ENCODE measurements at places on chromosomes 7 and 10.

DNA sequence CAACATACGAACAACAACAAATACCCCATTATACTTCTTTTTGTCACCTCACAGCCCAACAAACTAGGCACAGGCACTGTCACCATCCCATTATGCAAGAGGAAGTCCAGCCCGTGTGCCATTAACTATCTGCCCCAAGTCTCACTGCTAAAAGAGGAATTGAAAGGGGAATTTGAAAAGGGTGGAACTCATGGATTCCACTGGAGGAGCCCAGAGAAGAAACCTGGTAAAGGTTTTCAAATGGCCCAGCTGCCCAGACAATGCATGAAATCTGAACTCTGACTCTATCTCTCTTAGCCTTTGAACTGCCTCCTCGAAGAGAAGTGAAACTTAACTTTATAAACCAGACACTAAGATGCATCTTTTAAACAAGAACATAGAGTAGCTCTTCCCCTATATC, 130.0 kb downstream of the PLXNA4 start:
- no peak for DNase-seq

- DNase-seq = no peak
Observed at GRCh38 chr7:29516491-29516890, 47.1 kb upstream of the PRR15 start.

- peak; percentile 48 for DNase-seq
Observed at GRCh38 chr10:114703377-114704107, 45.5 kb upstream of the ABLIM1 start.

DNA sequence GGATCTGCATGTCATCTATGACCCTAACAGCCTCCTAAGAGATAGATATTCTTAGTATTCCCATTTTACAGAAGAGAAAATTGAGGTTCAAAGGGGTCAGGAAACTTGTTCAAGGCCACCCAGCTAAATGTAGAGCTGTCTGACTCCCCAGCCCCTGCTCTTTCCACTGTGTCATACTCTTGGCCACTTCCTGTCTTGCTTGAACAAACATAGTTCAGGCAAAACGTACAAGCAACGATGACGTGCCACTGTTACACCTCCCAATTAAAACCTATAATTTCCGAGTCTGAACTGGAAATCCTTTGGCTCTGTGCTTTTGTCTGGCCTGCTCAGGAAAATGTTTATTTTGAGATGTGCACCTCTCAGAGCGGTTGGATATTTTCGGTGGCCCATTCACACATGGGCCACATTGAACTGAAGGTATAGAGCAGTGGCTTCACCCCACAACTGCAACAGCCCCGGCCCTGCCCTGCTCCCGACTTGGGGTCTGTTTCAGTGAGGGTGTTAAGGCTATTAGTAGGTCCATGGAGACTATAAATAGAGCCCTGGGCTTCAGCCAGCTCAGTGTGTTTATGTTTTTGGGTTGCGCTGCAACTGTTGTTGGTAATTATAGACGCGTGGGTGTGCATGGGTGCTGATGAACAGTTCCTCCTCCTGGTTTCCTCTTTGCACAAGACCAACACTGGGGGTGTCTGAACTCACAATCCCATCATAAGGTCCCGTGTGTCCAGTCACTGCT, 172.3 kb upstream of the ADO start:
- DNase-seq = no peak

DNA sequence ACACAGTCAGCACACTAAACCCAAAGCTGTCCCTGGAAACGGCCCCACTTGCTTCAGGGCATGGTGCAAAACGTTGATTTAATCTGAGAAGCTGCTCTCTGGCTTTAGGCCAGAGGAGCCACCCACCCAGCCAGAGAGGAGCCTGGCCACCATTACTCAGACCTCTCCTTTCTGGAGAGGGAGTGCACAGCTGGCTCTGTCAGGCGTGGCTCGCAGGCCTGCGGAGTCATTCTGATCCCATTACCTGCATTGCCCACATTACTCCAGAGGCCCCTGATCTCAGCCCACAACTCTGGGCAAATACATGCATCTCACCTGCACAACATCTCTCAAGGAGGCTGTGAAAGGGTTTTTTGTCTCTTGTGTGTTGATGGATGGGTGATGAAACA, 370.0 kb upstream of the IGFBP3 start:
- DNase-seq = peak; percentile 61

GRCh38 chr10:15539262-15539661, 168.2 kb upstream of the FAM171A1 start:
- no peak for DNase-seq

GRCh38 chr7:27605689-27606269, 56.9 kb downstream of the HIBADH start:
- DNase-seq = peak; percentile 23

DNA sequence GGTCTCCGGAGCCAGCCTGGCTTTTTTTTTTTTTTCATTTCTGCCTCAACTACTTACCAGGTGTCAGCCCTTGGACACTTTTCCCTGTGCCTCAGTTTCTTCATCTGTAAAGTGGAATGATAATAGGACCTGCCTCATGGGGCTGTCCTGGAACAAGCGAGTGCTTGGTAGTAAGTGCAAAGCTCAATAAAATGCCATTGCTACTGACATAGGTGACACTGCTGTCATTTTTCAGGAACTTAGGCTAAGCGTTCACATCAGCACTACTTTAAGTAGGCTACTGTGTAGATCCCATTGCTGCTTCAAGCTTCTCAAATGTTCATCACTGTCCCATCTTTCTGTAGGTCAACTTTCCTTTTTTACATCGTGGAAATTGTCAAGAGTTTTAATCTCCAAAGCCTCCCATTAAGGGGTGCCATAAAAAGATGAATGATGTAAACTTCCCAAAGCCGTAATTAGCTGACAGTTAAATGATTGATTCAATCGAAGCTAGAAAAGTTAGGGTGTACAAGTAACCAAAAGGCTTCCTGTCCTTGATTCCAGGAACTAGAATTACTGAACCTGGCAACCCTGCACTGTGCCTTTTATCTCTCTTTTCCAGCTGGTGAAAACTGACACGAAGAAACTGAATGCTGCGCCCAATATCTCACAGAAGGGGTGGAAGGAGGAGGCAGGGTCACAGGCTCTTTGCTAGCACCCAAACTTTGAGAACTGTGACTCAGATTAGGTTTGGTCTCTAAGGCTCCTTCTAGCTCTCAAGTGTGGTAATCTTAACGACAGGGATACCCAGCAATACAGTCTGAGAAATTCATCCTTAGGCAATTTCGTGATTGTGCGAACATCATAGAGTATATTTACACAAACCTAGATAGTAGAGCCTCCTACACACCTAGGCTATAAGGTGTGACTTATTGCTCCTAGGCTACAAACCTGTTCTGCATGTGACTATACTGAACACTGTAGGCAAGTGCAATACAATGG, 861 bp upstream of the USP6NL start:
- no peak for DNase-seq

DNA sequence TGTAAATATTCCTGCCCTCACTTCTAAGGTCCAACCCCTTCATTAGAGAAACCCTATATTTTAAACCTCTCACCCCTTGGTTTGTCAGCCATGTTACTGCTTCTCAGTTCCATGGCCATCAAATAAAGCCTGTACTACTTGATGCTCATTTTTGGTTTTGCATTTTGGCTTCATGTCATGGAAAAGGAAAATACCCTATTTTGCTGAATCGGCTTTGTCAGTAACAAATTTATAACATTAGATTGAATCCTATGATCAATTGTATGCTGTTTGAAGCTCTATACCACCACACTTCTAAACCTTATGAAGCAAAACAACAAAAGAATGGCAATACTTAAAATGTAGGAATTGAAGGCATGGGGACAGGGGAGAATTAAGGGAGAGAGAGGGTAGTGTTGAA, 333.1 kb downstream of the ETV1 start:
- no peak for DNase-seq

DNA sequence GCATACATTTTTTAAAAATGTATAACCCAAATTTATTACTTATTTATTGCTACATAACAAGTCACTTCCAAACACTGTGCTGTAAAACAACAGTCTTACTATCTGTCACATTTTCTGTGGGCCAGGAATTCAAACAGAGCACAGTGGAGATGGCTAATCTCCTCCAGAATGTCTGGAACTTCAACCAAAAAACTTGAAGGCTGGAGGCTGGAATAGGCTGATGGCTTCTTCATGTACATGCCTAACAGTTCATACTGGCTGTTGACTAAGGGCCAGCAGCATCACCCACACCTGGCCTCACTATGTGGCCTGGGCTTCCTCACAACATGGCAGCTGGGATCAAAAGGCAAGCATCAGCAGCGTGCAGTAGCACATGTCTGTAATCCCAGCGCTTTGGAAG, 92.4 kb upstream of the KMT2E start:
- peak; percentile 37 for DNase-seq

- DNase-seq = no peak
Observed at GRCh38 chr7:78760620-78761355, 692.7 kb downstream of the MAGI2 start.

DNA sequence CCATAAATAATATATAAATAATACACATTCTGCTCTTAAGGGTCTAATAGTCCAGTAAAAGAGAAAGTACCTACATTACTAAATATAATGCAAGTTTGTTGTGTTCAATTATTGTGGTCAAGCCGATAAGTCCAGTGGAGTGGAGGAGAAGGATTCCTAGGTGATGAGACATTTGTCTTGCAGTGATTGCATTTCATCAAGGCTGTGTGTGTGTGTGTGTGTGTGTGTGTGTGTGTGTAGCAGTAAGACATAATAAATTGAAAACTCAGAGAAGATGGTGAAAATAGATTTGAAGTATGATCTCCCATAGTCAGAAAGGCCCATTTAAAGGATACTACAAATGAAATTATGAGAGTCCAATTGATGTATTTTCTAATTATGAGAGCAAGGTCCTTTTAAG, 192.5 kb upstream of the SEMA3C start:
- DNase-seq = peak; percentile 89

GRCh38 chr7:132709971-132710567, 133.8 kb upstream of the PLXNA4 start:
- DNase-seq = peak; percentile 44

DNA sequence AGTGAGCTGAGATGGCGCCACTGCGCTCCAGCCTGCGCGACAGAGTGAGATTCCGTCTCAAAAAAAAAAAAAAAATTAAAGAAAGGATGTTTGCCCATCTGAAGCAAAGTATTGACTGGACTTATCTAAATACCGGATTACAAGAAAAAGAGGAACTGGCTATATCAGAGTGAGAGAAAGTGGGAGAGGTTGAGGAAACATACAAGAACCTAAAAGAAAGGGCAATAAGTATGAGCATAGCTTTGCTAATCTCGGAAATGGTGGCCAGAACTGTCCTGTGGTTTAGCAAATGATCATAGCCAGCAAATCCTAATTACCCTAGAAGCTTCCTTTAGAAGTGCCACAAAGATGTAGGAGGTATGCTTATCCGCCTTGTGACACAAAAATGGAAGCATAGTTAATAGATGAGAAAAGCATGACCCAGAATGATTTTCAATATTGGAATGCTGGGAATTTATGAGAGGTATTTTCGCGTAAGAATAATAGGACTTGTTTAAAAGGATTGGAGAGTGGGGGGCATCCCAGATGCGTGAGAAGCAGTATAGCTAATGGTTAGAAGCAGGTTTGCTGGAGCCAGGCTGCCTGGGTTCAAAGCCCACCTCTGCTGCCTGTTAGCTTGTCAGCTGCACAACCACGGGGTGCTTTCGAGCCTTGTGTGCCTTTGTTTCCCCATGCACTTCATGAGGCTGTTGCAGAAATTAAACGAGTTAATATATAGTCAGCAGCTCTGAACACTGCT, 1.2 kb upstream of the GTPBP4 start:
- DNase-seq = peak; percentile 91

- DNase-seq = no peak
Observed at GRCh38 chr7:159250471-159250870, 105.8 kb upstream of the VIPR2 start.

- no peak for DNase-seq
Observed at GRCh38 chr10:31103112-31103511, 71.4 kb upstream of the ZNF438 start.

Data from fibroblast of skin of scalp (primary cell).